Fibroblast of lung (primary cell): ENCODE measurements at places on chromosomes 4 and X. TPM values are rescaled to one million over a fixed set of nuclear protein-coding genes. Genes with fewer than 3 reads are reported as not detected.

PABPC4L gene
- 0.77 and 1.2 TPM in 2 replicates for total RNA-seq

TCEAL7 gene
- 32.5 and 52.6 TPM in 2 replicates for total RNA-seq

ANKRD37 gene
- total RNA-seq = 3.3 and 6.2 TPM in 2 replicates

FNIP2 gene
- total RNA-seq = 16.7 and 36.8 TPM in 2 replicates

MAGEA9B gene
- total RNA-seq = not detected in 2 replicates

SPIN3 gene
- 11.0 and 20.1 TPM in 2 replicates for total RNA-seq

CCDC149 gene
- 11.0 and 13.9 TPM in 2 replicates for total RNA-seq

AGA gene
- total RNA-seq = 27.7 and 61.8 TPM in 2 replicates

SRPX2 gene
- 13.4 and 18.2 TPM in 2 replicates for total RNA-seq

GAGE10 gene
- total RNA-seq = not detected in 2 replicates

IL21 gene
- not detected in 2 replicates for total RNA-seq

OTOP1 gene
- total RNA-seq = not detected in 2 replicates

TMEM47 gene
- total RNA-seq = 62.4 and 128 TPM in 2 replicates

ARMCX1 gene
- 70.4 and 79.4 TPM in 2 replicates for total RNA-seq

MAOA gene
- total RNA-seq = 17.7 and 27.6 TPM in 2 replicates

PPA2 gene
- total RNA-seq = 74.6 and 76.8 TPM in 2 replicates

ASB9 gene
- 1.2 TPM in 1 of 2 replicates, not detected in the other for total RNA-seq

TMEM187 gene
- 6.4 and 8.3 TPM in 2 replicates for total RNA-seq

TMPRSS11F gene
- total RNA-seq = not detected in 2 replicates

NDNF gene
- 6.4 and 10.0 TPM in 2 replicates for total RNA-seq

DNA sequence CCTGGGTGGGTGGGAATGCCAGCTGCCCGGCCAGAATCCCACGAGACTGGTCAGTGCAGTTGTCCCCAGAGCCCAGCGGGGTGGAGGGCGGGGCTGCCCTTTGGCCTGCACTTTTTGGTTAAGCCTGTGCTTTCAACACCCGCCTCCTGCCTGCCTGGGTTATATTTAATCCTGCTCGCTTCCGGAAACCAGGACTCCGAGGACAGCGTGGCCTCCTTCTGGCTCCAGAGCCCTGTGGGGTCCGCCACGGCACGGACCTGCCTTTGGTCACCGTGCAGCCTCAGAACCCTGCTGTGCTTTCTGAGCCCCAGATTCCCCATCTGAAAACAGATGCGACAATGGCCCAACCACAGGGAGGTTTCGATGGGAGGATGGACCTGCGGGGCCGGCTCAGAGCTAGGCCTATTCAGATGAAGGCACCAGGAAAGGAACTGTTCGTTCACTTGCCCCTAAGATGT lies 29.4 kb upstream of the KIAA0232 start:
- DNase-seq = no peak

DNA sequence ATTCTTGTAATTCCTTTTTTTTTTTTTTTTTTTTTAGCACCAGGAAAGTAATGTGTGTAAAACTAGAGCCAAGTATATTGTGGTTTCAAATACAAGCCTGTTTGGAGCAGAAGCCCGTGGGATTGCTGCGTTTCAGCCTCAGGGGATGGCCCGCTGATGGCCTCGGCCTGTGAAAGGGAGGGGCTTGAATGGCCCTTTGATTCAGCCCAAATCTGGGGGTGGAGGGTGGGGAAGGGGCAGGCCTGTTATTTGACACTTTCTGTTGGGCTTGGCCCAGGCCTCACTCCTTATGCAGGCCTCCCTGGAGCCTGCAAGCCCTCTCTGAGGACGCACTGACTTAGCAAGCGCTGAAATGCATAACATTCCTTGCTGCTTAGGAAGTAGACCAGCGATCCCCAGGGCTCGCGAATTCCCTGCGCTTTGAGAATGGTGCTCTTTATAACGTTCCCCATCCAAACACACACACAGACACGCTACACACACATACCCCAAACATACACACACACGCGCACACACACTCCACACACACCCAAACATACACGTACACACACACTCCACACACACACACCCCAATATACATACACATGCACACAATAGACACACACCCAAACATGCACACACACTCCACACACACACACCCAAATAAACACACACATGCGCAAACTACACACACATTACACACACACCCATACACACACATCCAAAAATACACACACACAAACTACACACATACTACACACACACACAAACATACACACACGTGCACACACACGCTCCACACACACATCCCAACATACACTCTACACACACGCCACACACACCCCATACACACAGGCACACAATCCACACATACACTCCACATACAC lies 29.6 kb downstream of the TLR10 start:
- DNase-seq = peak; percentile 100

DNA sequence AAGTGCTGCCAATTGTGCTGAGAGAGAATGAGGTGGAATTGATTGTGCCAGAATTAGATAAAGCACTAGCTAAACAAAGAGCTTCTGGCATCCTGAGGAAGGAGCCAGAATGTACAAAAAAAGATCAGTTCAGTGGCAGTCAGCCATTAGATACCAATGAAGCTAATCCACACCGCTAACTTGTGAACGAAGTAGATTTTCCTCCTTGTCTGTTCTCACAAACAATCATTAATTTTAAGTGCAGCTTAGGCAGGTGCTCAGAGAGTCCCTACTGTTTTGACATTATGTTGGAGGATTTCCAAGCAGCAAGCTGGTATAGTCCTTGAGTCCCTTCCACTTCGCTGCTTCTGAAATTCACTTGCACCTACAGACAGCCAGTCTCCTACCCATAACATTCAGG lies 617.4 kb downstream of the CENPC start:
- DNase-seq = peak; percentile 45

DNA sequence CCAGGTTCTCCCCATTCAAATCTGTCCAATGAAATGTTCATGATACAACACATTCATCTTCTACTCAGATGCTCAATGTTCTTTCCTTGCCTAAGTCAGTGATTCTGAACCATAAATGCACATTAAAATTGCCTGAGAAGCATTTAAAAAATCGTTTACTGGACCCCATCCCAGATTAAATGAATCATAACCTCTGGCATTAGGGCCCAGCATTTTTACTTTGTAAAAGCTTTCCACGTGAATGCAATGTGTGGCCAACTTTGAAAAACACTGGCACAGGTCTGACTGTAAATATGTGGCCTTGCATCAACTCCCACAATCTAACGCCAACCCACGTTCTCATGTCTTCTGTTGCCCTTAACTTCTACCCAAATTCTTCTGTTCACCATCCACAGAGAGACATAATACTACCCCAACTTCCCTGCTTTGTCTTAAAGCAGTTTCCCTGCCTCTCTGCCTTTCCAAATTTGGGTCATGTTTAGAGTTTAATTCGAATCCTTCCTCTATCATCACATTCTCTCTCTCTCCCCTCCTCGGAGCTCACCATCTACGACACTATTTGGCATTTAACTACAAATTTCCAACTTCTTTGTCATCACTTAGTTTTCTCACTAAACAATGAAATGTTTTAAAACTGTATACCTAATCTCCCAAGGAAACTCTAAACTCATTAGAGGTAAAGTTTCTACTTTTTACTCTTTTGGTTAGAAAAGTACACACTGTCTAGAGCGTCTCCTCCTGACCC lies 78.7 kb downstream of the PRKG2 start:
- DNase-seq = peak; percentile 93

GRCh38 chrX:152821145-152821765 lies 9.3 kb downstream of the CETN2 start:
- DNase-seq = peak; percentile 11

- DNase-seq = no peak
These were observed 157.9 kb downstream of the GBA3 start for GRCh38 chr4:22850630-22851029.

- DNase-seq = peak; percentile 20
These were observed 41.0 kb downstream of the IRF2 start for GRCh38 chr4:184433258-184433892.

- DNase-seq = peak; percentile 85
These were observed at the start of gene IKBKG for GRCh38 chrX:154547245-154548027. IKBKG (plus strand) TSS chrX:154547620; CDS start chrX:154552003, 4,383 bp downstream.

DNA sequence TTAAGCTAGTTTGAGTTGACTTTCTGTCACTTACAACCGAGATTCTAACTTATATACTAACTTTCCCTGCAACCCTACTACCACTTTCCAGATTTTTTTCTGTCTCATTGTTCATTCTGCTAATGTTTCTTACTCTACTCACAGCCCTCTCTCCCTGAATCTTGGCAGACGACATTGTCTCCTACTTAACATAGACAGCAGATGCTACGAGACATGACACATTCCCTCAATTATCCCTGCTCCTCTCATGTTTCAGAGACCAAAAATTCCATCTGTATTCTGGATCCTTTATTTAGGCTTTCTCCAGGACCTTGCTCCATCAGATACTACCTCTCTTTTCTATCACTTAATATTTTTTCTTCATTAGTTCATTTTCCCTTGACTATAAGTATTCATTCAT lies 379.1 kb upstream of the TEX13C start:
- DNase-seq = no peak

DNA sequence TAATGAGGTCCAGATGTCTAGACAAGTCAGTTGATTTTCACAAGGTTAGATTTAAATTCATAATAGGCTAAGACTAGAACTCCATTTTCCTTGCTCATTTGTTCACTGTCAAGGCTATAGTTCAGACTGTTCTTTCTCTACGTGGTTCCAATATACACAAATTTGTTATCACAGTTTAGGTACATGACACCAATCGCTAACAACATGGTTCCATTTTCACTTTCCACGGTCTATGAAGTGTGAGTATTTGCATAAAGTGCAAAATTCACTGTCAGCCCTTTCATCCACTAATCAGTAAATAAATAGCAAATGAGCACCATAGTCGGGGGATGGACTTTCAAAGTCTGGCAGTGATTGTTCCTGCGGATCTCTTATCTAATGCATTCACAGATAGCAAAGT lies 315.7 kb upstream of the SPOCK3 start:
- DNase-seq = no peak

DNA sequence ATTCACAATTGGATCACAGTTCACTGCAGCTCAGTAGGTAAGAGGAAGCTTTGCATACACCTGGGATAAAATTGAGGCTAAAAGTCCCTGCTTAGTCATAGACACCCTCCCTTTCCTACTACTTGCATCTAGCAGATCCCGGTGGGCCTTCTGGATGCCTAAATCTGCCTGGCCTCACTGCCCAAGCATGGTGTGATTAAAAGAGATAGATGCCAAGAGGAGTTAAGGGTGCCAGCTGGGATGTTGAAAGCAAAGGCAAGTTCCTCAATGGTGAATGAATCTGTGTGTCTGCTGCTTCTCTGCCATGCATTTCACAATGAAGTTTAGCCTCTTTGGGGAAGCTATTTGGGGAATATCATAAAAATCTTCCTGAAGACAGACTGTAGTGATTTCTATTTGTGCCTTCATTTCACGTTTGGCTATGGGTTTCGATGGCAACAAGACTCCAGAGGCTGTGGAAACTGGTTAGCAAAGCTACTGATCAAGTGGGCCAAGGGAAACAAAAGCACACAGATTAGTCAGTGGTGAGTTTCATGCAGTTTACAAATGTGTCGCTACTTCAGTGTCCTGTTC lies 534.0 kb downstream of the ANKRD50 start:
- peak; percentile 37 for DNase-seq

DNA sequence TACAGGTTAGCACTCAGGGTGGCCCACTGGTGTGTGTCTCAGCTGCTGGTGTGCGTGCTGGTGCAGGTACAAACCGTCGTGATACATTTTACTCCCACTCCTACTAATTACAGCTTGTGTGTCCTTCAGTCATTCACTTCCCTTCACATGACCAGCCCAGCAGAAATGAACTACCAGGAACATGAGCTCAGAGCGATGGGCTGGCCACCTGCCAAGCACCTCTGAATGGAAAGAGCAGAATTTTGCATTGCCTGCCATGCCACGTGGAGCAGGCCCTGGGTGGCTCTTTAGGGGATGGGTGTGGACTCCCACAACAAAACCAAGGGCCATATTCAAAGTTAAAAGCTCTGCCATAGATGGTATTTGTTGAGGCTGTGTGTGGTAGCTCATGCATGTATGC lies 58.9 kb upstream of the PGM2 start:
- DNase-seq = peak; percentile 68

GRCh38 chr4:140645614-140646412 lies 77.1 kb upstream of the UCP1 start:
- DNase-seq = no peak

DNA sequence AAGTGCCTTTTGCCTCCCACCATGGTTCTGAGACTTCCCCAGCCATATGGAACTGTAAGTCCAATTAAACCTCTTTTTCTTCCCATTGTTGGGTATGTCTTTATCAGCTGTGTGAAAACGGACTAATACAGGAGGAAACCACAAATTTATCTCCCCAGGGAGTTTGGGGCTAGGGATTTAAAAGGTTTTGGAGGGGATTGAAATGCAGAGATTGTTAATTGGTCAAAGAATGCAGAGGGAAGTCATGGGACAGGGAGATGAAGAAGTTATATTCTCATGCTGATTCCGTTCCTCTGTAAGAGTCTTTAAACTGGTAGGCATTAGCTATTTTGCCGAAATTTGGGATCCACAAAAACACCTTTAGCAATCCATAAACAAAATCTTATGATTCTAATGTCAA lies 57.9 kb downstream of the TKTL2 start:
- no peak for DNase-seq

DNA sequence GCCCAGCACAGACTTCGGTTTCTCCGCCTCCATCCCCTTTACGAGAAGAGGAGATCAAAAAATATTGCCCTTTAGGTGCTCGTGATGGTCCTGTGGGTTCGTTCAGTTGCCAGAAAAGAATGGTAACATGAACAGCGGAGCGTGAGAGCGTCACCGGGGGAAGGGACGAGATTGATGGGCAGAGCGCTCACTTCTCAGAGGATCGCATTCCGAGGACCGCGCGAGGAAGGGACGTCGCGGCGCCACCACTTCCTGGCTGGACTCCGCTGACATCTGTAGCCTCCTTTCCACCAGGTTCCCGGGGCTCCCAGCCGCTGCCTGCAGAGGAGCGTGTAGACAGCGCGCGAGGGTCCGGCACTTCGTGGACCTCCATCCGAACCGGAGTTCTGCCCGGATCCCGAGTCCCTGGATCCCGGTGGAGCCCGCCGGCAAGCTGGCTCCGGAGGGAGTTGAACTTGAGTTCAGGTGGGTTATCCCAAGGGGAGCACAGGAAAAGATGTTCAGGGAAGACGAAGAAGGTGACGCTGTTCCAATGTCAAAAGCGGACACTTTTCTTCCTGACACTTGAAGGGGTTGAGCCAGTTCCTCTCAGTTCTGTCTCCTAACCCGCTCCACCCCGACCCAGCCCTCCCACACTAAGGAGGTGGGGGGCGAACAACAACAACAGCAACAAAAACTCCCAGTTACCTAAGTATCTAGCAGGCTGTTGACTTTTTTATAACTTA lies 484 bp downstream of the GALNTL6 start:
- no peak for DNase-seq

GRCh38 chrX:81662381-81662780 lies 460.5 kb downstream of the SH3BGRL start:
- DNase-seq = peak; percentile 45

- no peak for DNase-seq
These were observed 50.8 kb upstream of the FBXW7 start for GRCh38 chr4:152586668-152587067.

DNA sequence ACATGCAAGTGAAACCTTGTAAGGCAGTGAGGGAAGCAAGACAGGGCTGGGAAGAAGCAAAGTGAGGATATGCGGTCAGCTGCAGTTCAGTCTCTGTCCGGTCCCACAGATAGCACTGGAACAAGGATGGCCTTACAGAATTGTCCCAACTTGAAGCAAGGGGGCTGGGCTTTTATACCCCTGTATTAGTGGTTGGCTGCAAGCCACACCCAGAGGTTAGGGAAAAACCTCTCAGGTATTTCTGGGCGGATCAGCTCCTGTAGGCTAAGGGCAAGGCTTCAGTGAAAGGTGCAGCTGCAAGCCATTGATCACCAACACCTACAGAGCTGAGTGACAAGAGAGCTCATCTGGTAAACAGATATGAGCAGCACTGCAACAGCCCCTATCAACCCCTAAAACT lies 89.0 kb downstream of the KDR start:
- DNase-seq = no peak

GRCh38 chr4:14965071-14965470 lies 37.2 kb upstream of the CPEB2 start:
- peak; percentile 18 for DNase-seq
